ENCODE measurements at places on chromosomes 6 and 20. TPM values are rescaled to one million over a fixed set of nuclear protein-coding genes. Genes with fewer than 3 reads are reported as not detected.
A peak's percentile ranks its signal among the peaks of the same experiment; 100 is the strongest.

DNA sequence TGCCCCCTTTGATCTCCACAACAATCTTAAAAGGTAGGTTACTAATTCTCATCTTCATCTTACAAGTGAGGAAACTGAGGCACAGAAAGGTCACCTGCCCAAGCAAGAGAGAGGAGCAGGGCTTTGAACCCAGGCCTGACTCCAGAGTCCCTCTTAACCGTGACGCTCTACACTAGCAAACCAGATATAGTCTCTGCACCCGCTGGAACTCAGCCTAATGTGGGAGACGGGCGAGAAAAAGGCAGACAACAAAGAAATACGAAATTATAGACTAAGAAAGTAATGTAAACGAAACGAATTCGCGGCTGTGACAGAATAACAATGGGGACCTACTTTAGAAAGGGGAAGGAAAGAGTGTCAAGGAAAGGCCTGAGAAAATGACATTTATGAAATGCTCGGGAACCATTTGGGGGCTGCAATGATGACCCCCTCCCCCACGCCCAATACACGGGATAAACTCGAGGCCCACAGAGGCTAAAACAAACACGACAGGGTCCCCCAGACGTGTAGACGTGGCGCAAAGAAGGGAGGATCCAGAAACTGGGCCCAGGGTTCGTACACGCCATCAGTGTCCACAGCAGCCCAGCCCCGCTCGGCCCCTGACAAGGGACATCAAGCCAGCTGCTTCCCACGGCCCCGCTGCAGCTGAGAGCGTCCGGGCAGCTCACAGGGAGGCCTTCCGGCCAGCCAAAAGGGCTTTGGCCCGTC lies 637 bp downstream of the TRPC4AP start:
- no peaks in the 10 kb centered on the region for H3K27me3 ChIP-seq
- DNase-seq = peak; percentile 20
- peak overlapping the region; percentile 76 for H3K4me3 ChIP-seq

GRCh38 chr6:140095532-140095931 lies 721.1 kb upstream of the CITED2 start:
- no peaks in the 10 kb centered on the region for H3K27me3 ChIP-seq
- no peak overlapping the region for H3K27ac ChIP-seq
- H3K4me3 ChIP-seq = no peak overlapping the region
- H3K36me3 ChIP-seq = no peaks in the 10 kb centered on the region

DNA sequence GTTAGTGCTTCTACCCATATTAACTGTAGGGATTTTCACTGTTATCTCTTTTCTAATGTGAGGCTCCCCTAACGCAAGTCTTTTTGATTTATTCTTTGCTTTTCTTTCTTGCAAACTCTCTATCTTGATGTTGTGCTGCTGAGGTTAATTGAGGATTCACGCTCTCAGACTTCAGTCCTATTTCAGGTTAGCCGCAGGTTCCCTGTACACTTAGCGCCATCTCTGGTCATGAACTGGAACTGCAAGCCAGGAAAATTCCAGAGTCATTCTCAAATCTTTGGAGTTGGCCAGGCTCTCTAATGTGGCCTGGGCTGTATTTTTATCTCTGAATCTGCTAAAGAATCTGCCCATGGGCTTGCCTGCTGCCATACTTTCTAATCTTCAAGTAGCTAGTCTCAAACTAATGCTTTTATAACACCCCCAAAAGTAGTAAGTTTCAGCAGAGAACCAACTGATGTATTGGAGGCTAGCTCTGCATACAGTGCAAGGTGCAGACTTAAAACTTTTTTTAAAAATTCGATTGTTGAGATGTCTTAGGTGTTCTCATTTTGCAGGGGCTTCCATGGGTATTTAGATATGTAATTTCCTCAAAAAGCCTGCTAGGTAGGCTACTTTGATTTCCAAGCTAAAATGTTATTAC lies 91.1 kb upstream of the OPRM1 start:
- H3K27ac ChIP-seq = no peak overlapping the region
- no peaks in the 10 kb centered on the region for H3K36me3 ChIP-seq
- no peak for DNase-seq
- no peaks in the 10 kb centered on the region for H3K27me3 ChIP-seq
- no peaks in the 10 kb centered on the region for H3K4me1 ChIP-seq

The LGSN gene
- total RNA-seq = not detected

The INSM1 gene
- not detected for total RNA-seq
